Kidney epithelial cell (primary cell): ENCODE measurements at places on chromosomes 11 and 22.
A peak's percentile ranks its signal among the peaks of the same experiment; 100 is the strongest.

GRCh38 chr11:60372767-60373166 is 5.6 kb upstream of the MS4A7 start:
- DNase-seq, result no peak

- DNase-seq, result no peak
These were observed 688 bp downstream of the PTS start for GRCh38 chr11:112226831-112227401.

DNA sequence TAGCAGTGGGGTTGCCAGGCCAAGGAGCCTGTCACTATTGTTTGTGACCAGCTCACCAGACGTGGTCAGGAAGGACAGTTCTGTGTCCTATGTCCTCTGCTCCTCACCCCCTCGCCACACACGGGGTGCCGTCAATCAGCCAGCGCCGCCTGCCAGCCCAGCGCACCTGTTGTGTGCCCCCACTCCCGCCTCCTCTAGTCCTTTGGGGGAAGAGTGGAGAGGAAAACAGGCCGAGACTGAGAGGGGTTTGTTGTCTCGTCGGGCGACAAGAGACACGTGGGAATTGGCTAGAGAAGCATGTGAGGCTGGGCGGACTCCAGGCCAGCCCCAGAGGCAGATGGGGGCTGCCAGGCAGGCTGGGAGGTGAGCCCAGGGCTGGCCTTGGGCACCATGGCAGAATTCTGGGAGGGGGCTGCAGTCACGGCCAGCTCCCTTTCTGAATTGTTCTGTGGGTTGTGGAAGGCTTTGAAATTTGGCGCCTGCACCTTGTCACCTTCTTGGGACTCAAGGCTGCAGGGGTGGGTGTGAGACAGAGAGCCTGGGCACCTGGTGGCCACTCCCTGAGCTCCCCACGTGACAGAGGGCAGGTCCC is 3.1 kb upstream of the KCNQ1OT1 start:
- DNase-seq, result no peak

DNA sequence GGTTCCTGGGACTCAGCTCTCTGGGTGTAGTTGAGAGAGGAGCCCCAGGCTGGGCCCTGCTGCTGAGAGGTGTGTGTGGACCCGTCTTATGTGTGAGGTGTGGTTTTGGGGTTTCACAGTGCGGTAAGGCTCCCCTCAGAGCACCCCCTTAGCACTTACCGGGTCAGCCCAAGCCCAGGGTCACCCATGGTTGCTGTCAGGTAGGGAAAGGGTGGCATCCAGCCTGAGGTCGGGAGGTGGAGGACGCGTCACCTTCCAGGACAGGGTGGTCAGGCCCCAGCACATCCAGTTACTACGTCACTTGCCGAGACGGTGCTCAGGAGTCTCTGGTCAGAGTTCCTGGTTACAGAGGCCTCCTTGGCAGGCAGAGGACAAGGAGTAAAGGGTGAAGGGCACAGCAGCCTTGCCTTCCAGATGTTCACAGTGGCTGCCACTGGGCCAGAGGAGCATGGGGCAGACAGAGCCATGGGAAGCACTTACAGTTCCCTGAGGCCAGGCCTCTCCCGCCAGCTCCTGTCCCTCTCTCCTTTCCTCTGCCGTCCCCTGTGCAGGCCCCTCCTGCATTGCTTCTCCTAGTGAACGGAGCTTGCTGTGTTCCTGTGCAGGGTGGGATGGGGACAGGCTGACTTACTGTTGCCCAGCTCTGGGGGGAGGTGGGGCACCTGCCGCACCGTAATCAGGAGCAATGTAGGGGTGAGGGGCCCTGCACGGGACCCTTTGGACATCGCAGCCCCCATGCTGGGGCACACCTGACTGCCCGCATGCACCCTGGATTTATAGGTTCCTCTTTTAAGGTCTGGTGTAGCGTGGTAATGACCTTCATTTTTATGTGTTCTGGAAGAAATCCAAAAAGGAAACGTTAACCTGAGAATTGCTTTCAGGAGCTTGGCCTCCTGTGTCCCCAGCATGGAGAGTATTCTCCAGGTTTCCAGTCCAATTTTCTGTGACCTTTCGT is 285.9 kb downstream of the TBC1D22A start:
- DNase-seq, result no peak

GRCh38 chr11:2741377-2742131 is 41.8 kb upstream of the KCNQ1OT1 start:
- no peak for DNase-seq

GRCh38 chr22:22571429-22571828 is 12.4 kb upstream of the PRAME start:
- no peak for DNase-seq

DNA sequence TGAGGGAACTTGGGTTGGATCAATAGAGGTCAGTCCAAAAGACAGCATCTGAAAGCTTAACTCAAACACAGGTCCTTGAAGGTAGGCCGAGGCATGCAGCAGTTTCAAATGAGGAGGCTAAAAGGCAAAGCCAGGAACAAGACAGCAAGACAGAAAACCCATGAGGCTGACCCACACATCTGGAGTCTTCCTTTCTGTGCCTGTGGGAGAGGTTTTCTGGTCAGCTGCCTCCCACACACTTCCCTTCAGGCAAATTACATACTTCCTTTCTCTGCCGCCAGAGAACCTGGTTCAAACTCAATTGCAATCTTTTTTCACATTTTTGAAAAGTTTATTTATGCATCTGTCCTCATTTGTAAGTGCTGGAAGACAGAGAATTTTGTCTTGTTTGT is 29.8 kb upstream of the CRTAM start:
- DNase-seq, result no peak

DNA sequence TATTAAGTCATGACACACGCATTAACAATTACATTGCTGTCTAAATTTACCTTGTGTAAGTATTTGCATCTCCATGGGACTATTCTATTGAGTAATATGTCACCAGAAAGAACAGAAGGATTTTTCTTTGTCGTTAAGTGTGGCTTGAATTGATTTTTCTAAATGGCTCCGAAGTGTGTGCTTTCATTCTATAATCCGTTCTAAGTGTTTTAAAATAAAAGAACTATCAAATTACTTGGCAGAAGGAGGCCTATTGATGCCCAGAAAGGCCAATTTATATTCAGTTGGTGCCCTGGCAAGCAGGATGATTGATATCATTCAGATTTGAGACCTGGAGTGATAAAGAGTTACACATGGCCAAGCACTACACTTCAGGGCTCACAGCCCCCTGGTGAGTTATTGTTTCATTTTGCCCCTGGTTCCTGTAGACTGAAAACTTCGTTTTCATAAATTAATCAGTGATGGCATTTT is 538.9 kb upstream of the ANO5 start:
- no peak for DNase-seq

GRCh38 chr11:122742301-122743018 is 86.9 kb downstream of the UBASH3B start:
- no peak for DNase-seq

DNA sequence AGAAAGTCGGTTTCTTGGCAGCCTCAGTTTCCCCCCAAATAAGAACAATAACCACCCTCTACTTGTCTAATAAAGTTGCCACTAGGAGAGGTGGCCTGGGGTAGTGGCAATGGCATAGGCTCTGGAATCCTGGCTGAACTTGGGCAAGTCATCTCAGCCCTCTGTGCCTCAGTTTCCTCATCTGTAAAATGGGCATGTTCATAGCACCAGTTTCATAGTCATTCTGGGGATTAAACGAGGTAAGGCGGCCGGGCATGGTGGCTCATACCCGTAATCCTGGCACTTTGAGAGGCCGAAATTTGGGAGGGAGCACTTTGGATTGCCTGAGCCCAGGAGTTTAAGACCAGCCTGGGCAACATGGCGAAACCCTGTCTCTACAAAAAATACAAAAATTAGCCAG is 63.0 kb downstream of the SGSM1 start:
- DNase-seq, result no peak

DNA sequence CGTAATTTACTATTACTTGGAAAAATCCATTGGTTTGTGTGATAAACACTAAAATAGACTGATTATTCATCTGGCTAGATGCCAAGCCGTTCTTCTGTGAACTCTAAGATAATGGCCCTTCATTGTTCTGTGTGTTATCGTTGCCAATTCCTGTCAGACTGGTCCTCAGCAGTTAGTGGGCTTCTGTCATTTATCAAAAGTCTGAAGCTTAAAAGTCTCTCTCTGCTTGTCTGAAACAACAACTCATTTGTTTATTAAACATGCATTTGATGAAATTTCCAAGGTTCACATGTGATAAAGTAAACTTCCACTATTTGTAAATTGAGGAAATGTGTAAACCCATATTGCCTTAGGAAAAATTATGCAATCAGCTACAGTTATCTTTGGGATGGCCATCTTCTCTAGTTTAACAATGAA is 21.1 kb upstream of the RDX start:
- no peak for DNase-seq

DNA sequence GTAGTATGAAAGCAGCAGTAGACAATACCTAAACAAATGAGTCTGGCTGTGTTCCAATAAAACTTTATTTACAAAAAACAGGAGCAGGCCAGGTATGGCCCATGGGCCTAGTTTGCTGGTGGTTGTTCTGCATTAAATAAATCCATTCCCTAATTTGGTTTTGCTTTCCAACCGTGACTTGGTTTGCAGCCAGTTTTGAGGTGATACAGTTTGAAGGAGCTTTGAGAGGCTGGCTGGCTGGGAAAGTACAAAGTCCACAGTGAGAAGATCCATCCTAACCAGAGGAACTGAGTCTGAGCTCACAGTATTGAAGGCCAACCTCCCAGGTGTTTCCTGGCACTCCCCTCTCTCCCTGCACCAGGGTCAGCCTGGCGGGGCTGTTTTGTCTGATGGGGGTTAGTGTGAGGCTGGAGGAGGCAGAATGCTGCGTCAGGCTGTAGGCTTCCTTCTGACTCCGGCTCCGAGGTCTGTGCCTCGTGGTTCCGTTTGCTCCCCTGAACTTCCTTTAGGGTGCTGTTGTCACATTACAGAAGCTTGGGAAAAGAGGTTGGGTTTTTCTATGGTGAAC is 129.5 kb downstream of the MICAL2 start:
- DNase-seq, result no peak

DNA sequence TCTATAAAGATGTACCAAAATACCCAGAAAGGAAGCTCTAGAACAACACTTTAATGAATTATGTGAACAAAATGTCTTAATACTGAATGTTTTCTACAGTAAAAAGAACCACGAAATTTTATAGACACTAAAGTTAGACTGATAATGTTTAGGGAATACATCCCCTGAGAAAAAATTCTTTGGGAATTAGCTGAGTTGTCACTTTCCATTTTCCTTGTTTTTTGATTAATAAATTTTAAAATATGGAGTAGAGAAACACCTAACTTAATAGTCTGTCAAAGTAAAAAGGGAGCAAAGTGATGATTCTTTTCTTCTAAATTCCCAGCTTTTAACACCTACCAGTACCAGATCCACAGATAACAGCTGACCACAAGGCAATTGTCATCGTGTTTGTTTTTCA is 23.1 kb upstream of the SCN3B start:
- DNase-seq, result no peak

- no peak for DNase-seq
These were observed 62.8 kb upstream of the PRR5 start for GRCh38 chr22:44638971-44639760.

DNA sequence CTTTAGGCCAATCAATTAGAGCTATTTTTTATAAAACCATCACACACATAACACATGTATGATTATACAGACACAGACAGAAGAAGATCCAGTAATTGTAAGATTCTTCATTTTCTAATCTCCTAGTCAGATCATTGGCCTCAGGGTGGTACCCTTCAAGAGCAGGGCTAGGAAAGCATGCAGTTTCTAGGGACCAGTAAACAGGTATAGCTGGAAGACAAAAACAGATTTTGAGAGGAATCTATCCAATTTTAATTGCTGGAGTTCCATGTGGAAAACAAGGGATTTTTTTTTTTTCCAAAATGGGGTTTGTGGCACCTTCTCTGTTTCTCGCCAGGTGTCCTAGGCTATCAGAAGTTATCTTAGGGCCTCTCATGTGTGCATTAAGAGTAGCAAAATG is 29.6 kb downstream of the METTL15 start:
- no peak for DNase-seq

DNA sequence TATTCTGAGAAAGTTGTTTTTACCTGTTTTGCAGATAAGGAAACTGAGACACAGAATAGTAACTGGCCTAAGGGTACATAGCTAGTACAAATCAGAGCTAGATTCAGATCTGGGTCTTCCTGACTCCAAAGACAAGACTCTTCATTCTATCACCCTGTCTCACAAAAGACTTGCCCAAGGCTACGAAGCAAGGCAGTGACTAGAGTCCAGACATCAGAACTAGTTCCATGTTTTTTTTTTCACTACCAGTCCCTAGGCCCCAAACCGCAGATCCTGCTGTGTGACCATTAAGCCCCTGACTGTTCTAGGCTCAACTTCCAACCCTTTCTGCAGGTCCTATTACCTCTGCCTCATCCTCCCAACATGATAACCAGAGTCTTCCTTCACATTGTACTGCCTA is 1.5 kb downstream of the BACE1-AS start:
- DNase-seq, result no peak

GRCh38 chr11:122343210-122343609 is 227.2 kb upstream of the BLID start:
- no peak for DNase-seq

GRCh38 chr11:117185736-117186430 is 7.3 kb downstream of the SIDT2 start:
- no peak for DNase-seq

GRCh38 chr22:36299295-36299694 is 46.4 kb downstream of the APOL1 start:
- no peak for DNase-seq

DNA sequence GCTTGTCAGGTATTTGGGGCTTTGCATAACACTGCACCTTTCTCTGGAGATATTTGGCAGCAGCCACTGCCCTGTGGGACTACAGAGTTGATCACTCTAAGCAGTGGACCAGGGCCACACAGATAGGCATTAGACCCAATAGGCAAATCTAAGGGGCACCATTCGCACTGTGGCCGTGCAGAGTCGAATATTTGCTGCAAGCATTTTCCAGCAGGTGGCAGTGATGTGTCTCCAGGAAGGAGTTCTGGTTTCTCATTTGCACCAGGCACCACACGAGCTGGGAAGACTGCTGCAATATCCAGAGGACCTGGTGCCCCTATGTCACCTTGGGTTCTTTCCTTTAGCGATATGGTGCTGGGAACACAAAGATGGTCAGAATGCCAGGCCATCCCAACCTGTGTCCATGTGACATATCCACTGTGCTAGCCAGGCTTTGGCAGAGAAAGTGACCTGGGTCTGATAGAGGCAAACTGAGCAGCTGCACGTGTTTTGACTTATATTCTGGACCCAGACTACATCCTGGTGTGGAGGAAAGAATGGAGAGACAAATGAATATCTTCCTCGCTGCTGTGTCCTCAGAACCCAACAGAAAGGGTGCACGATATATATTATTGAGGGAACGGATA is 318.7 kb downstream of the BUD13 start:
- peak; percentile 10 for DNase-seq

DNA sequence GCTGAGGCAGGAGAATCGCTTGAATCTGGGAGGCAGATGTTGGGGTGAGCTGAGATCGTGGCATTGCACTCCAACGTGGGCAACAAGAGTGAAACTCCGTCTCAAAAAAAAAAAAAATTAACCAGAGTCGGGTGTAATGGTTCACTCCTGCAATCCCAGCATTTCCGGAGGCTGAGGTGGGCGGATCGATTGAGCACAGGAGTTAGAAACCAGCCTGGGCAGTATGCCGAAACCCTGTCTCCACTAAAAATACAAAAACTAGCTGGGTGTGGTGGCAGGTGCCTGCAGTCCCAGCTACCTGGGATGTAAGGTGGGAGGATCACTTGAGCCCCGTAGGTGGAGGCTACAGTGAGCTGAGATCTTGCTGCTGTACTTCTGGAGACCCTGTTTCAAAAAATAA is 1.5 kb downstream of the RANGAP1 start:
- no peak for DNase-seq

GRCh38 chr22:49928555-49929210 is 10.2 kb downstream of the CRELD2 start:
- no peak for DNase-seq
